Common myeloid progenitor, CD34-positive (primary cell): ENCODE measurements at places on chromosomes 16 and 17.

GRCh38 chr16:56960681-56961281, 969 bp upstream of the CETP start:
- no peak for DNase-seq

GRCh38 chr16:50403491-50403890, 34.7 kb upstream of the BRD7 start:
- DNase-seq = no peak

GRCh38 chr16:77594799-77595596, 127.3 kb upstream of the NUDT7 start:
- DNase-seq = no peak

DNA sequence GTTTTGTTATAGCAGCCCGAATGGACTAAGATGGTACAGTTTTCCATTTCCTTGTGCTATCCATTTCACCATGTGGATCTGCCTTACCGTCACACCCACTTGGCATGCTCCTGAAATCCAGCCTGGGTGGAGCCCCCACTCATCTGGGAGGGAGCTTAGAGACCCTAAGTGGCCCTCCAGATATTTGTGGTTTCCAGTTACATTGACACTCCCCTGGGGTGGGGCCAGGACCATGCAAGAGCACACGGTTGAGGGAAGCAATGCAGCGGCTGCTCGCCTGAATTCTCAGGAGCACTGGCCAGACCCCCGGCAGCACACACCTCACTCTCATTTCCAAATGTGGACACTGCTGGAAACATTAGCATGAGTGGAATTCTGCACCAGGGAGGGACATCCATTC, 231.1 kb downstream of the UTP18 start:
- DNase-seq = no peak

DNA sequence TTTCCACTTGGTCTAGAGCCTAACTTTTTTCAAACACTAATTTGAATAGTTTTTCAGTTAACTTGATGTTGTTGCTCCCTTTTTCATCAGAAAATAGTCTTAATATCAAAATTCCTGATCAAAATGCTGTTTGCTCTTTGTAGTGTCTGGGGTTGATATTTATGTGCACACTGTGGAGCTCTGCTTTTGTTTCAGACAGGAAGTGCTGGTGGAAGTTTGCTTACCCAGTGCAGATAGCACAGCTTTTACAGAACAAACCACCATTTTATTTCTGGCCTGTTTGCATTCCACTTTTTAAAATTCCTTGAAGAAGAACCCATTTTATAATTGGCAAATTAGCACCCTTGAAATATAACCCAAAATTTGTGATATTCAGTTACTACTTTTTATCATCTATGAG, 125.4 kb downstream of the MRTFB start:
- DNase-seq = no peak

- no peak for DNase-seq
These were observed 12.3 kb upstream of the SEPHS2 start for GRCh38 chr16:30457743-30458560.

DNA sequence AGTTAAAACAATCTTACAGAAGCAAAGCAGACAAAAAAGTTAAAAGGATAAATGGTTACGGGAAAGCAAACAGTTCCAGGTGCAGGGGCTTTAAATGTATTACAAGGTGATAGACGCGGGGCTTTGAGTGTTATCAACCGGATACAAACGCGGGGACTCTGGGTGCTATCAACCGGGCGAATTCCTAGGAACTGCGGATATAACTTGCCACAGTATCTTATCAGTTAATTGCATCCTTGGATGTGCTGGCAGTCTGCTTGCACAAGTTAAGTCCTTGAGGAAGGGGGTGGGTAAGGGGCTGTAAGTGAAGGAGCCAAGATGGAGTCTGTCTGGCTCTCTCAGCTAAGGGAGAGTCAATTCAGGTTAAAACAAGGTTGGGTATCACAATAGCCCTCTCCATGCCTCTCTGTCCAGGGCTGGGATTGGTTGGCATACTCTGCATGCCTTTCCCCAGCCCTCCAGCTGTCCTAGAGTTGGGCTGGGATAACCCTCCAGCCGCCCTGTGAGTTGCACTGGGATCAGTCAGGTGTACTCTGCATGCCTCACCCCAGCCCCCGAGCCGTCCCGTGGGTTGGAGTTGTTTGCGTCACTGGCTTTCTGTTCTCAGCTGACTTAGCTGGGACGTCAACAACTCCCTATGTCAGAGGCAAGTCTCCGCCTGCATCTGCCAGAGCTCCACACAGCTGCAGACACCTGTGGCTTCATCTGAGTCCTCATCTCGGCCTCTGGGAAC, 40.9 kb downstream of the TMEM235 start:
- DNase-seq = peak; percentile 70

DNA sequence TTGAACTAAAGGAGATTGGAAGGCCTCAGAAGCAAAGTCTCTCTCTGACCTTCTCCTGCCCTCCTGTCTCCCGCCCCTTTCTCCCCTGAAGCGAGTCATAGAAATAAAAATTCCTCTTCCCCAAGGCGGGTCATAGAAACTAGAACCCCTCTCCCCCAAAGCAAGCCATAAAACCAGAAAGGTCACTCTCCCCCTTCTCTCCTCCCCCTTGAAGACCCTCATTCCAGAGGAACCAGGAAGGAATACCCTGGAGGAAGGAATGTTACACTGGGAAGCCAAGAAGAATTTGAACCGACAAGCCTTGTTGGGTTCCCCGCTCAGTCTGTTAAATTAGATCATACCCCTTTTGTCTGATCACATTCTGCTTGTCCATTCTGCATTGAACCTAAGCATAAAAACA, 2.7 kb upstream of the GJC1 start:
- DNase-seq = no peak

DNA sequence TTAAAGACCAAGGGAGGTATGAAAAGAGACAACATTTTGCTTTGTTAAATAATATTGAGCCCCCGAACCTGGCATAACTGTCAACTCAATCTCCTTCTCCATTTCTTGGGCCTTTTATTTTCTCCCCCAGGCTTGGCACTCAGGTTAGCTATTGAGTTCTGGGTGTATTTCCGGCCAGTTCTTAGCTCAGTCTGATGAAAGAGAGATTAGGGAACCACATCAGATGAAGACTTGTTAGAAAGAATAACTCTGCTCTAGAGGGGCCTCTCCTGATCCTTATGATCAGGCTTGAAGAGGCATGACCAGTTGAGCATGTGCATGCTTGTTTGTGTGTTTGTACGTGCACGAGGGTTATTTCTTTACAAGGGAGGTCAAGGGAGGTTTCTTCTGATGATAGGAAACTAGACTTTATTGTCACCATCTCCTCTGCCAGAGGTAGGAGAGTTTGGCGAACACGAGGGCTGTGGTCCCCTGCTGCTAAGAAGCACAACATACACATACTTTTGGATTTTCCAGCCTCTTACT, 29.2 kb upstream of the HS3ST2 start:
- no peak for DNase-seq

DNA sequence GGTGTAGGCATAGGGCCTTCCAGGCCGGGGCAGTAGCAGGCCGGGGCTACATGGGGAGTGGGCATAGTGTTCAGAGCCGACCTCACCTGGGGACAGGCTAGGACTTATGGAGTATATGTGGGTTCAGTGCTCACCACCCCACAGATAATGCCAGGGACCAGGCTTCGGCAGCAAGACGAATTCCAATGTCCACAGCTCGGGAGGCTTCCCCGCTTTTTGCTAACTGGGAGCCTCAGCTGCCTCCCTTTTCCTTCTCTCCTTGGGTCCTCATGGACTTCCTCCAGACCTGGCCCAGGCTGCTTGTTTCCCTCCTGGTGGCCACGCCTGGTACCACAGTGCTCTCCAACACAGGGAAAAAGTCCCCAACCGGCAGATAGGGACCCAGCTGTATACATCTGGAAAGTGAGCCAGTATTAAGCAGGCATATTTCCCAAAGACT, 20.1 kb upstream of the SLC46A1 start:
- DNase-seq = no peak

- DNase-seq = no peak
These were observed 264.3 kb downstream of the CPPED1 start for GRCh38 chr16:12539185-12539929.

DNA sequence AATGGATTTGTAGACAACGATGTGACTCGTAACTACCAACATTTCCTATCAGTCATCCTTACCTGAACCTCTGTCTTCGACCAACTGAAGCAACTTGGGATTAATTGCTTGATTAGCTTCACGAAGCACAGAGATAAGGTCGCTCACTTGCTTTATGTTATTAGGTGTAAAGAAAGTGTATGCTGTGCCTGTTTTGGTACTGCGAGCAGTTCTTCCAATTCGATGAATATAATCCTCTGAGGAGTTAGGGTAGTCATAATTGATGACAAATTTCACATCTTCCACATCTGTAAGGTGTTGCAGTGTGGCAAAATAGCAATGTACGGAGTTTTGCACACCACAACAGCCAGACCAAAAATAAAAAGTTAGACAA, 3.6 kb upstream of the POLG2 start:
- no peak for DNase-seq

DNA sequence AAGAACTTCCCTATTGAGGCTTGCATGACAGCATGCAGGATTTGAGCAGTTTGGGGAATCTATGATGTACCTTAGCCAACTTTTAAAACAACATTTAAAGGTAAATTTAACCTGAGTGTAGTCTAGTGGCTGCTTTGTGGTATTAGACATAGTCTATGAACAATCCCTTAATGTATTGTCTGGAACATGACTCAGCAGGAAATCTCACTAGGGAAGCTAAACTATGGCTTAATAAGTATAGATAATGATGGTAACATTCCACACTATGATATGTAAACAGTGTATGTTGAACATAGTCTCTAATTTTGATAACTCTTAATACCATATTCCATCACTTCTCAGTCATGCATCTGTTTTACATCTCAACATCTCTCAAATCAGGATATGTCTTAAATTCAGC, 52.1 kb upstream of the SLC12A3 start:
- DNase-seq = no peak

DNA sequence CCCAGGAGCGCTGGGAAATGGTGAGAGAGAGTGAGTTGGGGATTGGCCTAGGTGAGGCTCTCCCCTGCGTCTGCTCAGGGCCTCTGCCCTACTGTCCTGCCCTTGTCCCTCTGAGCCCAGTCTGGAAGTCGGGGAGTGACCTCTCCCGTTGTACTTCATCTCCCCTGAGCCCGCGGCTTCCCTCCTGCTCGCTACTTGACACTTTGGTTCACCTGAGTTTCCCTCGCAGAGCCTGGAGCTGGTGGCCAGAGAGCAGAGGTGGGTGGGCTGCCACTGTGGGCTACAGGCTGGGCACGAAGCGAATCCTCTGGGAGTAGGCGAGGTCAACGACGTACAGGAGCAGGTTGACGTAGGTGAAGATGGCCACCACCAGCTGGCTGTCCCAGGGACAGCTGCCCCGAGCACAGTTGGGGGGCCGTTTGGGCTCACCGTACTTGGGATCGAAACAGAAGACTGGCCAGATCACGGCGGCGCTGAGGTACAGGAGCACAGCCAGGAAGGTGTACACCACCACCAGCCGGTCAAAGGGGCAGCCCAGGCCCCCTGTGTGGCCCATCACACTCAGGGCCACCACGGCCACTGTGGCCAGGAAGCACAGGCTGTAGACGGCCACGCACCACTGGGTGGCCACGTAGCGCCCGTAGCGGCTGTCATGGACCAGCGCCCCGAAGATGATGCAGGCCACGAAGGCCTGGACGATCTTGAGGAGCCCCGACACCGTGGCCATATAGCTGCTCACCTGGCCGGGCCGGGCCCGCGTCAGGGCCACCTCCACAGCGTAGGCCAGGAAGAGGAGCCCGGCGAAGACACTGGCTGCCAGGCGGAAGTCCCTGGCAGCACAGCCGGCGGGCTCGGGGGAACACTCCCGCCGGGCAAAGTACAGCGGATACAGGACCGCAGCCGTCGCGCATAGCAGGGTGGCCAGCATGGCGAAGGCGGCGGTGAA, 3.7 kb upstream of the PYCR1 start:
- DNase-seq = no peak
